ENCODE measurements at places on chromosomes 11 and 22.

GRCh38 chr22:23104187-23104971 is 34.1 kb downstream of the GNAZ start:
- no peak for DNase-seq

- DNase-seq: no peak
These were observed 73.2 kb upstream of the LMO2 start for GRCh38 chr11:33965032-33965431.

- DNase-seq: no peak
These were observed 29.4 kb downstream of the LRP5 start for GRCh38 chr11:68341557-68342458.

DNA sequence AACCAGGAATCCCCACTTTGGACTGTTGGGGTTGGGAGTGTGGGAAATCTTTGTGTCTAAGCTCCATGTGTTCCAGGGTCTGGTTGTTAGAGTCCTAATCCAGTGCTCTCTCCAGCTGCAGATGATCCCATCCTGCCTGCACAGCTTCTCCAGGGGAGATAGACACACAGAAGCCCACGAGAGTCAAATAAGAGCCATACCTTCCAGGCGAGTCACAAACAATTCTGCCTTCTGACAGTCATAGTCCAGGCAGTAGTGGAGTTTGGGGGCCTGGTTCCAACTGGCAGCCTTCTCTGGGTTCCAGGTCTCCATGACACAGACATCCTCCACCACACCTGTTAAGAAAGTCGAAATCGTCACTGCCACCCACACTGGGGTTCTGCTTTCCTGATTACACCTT is 32.1 kb downstream of the SYT13 start:
- no peak for DNase-seq

DNA sequence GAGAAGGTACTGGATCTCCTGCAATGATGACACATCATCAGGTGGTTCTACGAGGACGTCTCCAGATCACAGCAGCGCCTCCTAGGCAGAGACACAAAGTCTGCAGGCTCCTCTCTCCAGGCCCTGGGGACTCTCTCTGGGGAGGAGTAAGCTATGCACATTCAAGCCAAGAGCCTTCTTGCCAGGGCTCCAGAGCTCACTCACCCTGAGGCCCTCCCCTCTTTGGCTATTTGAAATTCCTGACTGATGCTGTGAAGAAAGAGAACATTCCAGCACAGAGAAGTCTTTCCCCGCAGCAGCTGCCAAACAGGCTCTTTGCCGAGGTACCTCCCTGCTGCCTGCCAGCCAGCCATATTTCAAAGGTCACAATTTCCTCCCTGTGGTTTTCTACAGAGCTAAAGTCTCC is 204.9 kb downstream of the CSNK2A3 start:
- no peak for DNase-seq

- DNase-seq: no peak
These were observed 283.0 kb downstream of the DDX10 start for GRCh38 chr11:108947654-108948570.

DNA sequence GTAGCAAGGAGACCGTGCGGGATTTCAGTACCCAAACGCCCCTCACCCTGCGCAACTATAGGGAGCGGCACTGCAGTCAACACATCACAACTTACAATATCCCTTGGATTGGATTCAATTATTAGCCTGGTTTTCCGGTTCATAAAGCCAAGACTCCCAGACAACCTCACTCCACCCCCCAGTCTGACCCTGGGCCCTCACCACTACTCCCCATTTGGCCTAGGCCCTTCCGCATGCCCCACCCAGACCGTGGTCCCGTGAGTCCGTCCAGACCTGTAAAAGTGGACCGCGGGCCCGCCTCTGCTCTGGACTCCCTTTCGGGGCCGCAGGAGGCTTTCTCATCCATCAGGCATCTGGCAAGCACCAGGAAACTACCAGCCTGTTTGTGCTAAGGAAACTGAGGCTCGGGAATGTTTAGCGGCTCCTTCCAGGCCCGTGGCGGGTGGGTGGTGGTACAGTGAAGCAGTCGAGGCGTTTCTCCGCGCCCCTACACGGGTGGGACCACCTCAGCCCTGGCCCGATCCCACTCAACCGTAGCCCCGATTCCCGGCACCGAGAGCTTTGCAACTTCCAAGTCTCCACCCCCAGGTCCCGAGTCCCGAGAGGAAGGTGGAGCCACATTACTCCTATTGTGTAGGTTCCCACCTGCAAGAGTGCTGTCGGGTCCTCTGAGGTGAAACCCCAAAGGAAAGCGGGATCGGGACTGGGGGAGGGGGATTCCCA is 679 bp upstream of the DPP3 start:
- no peak for DNase-seq

- no peak for DNase-seq
These were observed 74.6 kb upstream of the FAT3 start for GRCh38 chr11:92149996-92150395.

- no peak for DNase-seq
These were observed 19.9 kb upstream of the MUC5B start for GRCh38 chr11:1202776-1203504.

- DNase-seq: no peak
These were observed 65.1 kb downstream of the USP35 start for GRCh38 chr11:78253797-78254196.

- no peak for DNase-seq
These were observed 268.6 kb downstream of the TMEM135 start for GRCh38 chr11:87306262-87306851.

- peak; percentile 76 for DNase-seq
These were observed at the start of gene RASSF10 for GRCh38 chr11:13008625-13009475. Gene RASSF10 (plus strand): TSS chr11:13009316. CDS start chr11:13009577, 261 bp downstream.

DNA sequence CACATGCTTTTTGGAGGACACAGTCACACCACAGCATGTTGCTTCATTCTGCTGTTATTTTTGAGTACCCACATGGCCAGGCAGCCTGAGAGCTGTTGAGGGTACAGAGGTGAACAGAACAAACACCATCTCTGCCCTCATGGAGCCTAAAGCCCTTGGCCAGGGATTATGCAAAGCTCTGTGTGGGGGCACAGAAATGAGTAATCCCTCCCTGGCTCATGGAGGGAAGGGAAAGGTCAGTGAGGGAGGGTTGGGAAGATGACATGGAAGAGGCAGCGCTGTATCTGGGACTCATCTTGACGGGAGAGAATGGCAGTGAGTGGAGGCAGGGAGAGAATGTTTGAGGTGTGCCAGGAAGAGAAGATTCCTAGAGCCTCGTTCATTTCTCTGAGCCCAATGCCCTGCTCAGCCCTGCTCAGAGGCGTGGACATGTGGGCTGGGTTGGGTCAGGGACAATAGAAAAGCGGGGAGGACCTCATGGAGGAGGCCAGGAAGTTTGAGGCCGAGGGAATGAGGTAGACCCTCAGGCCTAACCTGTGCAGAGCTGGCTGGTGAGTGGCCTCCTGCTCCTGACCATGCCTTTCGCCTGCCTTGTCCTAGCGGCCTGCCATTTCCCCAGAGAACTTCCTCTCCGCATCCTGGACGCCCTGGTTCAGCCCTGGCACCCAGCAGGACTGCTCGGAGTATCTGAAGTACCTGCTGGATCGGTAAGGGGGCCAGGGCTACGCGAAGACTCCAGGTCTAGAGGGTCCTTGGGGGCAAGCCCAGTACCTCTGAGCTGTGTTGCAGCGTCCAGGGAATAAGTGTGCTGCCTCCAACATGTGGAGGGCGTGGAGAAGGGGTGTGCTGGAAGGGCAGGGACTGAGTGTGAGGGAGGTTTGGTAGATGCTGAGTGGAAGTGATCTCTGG is 19.8 kb downstream of the USP35 start:
- no peak for DNase-seq

DNA sequence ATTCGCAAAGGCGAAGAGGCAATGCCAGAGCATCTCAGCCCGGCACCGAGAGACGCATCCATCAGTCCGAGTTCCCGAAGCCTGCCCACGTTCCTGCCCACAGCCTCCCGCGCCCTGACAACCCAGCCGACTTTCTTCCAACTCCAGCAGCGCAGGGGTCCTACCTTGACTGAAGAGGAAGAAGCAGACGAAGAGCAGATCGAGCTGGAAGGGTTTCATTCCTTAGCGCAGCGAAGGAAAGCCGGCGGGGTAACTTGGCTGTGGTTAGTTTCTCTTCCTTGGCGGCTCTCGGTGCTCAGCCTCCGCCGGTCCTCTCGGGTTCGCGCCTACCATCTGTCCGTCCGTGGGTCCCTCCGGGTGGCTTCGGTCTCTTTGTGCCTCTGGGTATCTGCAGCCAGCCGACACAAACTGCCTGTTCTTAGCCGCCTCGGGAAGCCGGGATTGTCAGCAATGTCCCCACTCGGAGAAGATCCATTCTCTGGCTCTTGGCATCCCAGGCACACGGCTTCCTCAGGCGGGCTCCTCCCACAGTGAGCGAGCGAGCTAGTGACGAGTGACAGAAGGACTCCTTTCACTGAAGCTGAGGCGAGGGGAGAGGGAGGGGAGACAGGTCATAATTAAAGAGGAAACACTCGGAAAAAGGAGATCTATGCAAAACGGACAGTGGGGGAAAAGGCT is at the start of gene KIRREL3:
Gene KIRREL3 (minus strand): TSS at position 480 of the 678 bp plus-strand sequence.
- no peak for DNase-seq

DNA sequence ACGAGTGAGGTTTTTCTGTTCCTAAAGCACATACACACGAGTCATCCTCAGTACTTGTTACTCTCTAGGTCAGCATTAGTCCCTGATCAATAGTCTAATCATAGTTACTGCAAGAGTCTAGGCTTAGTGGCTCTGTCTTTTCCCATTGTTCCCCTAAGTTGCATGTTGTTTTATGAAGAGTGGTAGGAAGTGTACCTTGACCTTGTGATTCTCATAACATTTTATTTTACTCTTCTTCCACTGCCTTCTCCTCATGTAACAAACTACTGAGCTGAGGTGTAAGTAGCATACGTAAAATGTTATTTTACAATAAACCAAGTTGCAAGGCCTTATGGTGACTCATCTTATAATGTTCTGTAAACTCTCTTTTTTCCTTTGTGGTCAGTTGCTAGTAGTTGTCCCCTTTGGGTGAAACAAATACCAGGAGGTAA is 15.0 kb downstream of the METTL15 start:
- DNase-seq: no peak

DNA sequence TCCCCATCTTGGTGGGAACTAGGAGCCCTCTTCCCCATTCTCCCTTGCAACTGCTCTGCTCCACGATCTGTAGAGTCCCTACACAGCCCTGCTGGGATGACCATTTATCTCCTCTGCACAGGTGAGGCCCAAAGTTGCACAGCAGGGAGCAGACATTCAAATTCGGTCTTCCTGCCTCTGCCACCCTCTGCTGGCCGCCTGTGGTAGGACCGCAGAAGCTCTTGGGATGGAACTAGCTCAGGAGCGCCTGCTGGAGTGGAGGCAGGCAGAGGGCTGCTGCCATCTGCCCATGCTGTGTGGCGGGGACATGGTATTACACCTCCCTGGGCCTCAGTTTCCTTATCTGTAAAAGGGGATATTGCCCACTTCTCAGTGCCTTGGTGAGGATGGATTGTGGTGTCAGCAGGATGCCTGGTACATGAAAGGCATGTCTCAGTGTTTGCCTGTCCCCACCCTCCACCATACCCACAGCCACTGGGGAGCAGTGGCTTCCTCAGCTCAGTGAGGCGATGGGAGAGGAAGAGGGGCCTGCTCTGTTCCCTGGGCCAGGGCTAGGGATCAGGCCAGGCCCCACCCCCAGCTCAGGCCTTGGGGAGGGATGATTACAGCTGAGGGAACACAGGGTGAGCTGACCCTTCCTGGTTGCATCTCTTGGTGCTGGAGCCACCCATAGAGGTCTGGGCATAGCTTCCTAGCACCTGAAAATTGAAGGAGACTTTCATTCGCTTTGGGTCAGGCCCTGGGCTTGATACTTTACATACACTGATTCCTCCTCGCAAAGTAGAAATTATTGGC is 11.3 kb upstream of the OMP start:
- DNase-seq: no peak

DNA sequence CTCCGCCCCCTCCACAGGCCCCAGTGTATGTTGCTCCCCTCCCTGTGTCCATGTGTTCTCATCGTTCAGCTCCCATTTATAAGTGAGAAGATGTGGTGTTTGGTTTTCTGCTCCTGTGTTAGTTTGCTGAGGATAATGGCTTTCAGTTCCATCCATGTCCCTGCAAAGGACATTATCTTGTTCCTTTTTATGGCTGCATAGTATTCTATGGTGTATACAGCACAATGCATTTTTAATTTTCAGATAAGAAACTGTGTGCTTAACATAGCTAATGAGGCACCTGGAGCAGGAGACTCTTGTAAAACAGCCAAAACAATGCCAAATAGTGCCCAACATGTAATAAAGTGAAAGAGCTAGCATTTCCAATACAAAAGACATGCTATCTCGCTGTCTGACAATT is 21.8 kb downstream of the ALG9 start:
- no peak for DNase-seq

DNA sequence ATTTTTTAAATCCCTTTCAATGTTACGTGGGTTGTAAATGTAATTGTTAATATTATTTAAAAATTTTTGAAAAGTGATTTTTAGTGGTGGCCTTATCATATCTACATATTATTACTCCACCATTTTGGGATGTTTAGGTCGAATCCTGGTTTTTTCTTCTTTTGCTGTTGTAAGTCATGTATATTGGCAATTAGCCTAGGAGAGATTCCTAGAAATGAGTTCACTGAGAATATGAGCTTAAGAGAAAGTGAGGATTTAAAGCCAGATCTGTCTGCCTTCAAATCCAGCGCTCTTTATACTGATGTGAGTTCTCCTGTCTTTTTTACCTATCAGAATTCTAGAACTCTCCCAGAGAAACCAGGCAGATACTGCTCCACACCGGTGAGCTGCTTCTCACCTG is 56.1 kb downstream of the PTPRJ start:
- DNase-seq: no peak

- no peak for DNase-seq
These were observed 44.2 kb downstream of the CCDC81 start for GRCh38 chr11:86418917-86419316.

DNA sequence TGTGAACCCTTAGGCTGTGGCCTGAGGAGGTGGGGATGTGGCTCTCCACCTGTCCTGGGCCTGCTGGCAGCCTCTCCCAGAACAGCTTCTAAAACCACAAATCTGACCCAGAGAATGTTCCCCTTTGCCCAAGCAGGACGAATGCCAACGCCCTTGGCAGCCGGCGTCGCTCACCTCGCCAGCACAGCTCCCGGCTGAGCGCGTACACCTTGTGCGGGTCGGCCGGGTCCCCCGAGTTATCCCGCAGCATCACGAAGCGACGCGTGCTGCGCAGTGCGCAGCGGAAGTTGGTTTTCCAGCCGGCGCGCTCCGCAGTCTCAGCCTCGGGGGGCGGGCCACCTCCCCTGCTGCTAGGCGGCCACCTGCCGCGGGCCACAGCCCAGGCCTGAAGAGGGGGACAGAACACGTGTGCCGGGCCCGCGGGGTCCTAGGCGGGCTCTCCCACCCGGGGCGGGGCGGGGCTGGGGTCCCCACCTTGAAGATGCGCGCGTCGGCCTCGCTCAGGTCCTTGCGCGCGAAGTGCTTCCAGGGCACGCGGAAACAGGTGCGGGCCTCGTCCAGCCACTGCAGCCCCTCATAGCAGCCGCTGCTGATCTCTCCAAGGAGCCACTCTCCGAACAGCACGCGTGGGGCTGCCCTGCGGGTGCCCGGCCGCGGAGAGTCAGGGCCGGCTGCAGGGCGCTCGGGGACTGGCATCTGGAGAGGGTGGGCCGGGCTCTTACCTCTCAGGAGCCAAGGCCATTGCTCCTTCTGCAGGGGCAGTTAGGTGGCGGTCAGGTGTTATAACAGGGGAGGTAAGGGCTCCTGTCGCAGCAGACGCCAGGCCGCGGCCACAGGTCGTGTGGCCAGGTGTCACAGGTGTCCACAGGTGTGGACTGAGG is 887 bp downstream of the IRF7 start:
- DNase-seq: no peak

Measured in NCI-H1436 treated with DMSO at 0.1 percent for 48 hours (cell line).